ENCODE measurements at places on chromosomes 11 and 22.
A peak's percentile ranks its signal among the peaks of the same experiment; 100 is the strongest.

GRCh38 chr22:44205516-44206329 lies 25.0 kb downstream of the PARVG start:
- DNase-seq = no peak

GRCh38 chr22:33875316-33875715 lies 45.0 kb downstream of the LARGE1 start:
- no peak for DNase-seq

- no peak for DNase-seq
These were observed 287.0 kb downstream of the DYNC2H1 start for GRCh38 chr11:103396237-103396636.

DNA sequence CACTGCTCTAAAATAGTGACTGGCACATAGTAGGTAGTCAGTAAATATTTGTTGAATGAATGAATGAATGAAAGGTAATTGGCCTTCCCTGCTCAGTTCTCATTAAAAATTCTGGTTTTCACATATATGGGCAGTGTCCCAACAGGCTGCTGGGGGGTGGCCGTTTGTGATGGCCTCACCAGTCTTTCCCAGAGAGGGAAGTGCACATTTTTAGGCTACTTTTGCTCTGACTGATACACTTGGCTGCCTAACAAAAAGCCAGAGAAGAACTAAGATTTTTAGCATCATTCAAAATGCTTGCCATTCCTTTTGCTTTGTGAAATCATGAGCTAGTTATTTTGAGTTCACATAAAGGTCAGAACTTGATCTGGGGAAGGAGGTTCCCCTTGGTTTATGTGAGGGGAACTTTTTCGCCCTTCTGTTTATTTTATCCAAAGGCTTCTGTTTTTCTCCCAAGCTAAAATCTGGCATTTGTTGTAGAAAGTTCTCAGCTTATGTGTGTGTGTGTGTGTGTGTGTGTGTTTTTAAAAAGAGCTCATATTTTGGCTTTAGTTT lies 83.1 kb downstream of the PTPRJ start:
- DNase-seq = no peak

- DNase-seq = no peak
These were observed 15.5 kb upstream of the TFIP11 start for GRCh38 chr22:26527574-26528465.

DNA sequence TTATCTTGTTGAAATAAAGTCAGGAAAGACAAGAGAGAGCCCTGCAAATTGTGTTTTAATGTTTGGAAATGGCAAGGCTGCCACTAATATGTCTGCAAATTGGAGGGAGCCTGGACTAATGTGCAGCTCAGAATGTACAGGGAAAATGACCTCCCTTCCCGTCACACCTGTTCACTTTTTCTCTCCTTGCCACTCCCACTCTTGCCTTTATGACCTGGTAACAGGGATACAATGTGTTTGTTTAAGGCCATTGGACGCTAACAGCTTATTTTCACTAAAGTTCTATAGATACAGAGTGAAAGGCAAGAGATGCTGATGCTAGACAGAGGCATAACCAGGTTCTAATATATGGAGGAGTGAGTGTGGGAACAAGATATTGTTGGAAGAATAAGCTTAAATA lies 203.9 kb downstream of the RAB38 start:
- no peak for DNase-seq

DNA sequence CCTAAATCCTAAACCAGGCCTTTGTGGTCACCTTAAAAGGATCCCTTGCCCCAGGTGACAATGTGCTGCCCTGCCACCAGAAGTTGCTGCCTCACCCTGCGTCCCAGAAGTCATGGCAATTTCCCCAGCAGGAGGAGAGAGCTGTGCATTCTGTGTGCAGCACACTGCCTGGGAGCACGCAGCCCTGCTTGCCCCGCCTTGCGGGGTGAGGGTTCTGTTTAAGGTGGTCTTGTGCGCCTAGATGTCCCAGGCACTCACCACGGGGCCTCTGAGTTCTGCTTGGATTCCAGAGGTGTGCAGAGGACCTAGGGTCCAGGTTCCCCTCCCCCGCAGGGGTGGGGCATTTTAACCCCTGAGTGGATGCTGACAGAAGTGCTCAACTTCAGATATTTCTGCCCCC lies 95.0 kb downstream of the GRAMD1B start:
- no peak for DNase-seq

GRCh38 chr11:15707971-15708370 lies 593.2 kb downstream of the INSC start:
- no peak for DNase-seq

DNA sequence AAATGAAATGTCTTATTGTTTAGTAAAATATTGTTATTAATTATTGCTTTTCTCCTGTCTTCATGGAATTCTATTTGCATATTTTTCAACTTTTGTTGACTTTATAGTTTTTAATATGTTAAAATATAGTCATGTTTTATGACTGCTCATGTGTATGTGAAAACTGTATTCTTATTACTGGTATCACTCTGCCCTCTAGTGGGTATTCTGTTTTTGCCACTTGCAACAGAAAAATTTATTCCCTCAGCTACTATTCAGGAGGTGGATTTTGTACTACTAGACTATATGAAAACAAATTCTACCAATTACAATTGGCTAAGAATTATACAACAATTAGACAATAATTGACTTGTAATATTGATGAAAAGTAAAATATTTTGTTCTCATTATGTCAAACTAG lies 45.0 kb downstream of the OR4C6 start:
- peak; percentile 7 for DNase-seq

- no peak for DNase-seq
These were observed 398 bp upstream of the CRACR2B start for GRCh38 chr11:827146-827896.

GRCh38 chr22:31089160-31090100 lies 8.3 kb downstream of the SMTN start:
- peak; percentile 44 for DNase-seq

- peak; percentile 40 for DNase-seq
These were observed 34.9 kb upstream of the OR10G7 start for GRCh38 chr11:124075841-124076651.

DNA sequence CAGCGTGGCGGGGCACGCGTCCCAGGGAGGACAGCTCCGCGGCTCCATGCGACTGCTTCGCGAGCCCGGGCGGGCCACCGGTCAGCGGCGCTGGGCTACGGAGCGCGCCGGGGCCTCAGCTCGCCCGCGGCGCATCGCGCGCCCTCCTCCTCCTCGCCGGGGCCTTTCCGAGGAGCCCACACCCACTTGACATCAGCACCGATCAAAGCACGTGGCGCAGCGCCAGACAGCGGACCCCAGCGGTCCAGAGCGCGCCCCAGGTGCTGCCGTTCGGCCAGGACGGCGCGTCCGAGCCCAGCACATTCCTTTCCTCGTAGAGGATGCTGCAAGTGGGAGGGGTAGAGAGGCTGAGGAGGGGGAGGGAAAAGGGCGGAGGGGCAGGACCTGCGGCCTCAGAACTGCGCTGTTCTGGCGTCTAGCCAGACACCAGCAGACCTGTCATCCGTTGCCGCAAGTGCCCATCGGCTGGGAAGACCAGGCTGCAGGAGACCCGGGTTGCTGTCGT lies 88.6 kb downstream of the PLEKHA7 start:
- DNase-seq = peak; percentile 31

DNA sequence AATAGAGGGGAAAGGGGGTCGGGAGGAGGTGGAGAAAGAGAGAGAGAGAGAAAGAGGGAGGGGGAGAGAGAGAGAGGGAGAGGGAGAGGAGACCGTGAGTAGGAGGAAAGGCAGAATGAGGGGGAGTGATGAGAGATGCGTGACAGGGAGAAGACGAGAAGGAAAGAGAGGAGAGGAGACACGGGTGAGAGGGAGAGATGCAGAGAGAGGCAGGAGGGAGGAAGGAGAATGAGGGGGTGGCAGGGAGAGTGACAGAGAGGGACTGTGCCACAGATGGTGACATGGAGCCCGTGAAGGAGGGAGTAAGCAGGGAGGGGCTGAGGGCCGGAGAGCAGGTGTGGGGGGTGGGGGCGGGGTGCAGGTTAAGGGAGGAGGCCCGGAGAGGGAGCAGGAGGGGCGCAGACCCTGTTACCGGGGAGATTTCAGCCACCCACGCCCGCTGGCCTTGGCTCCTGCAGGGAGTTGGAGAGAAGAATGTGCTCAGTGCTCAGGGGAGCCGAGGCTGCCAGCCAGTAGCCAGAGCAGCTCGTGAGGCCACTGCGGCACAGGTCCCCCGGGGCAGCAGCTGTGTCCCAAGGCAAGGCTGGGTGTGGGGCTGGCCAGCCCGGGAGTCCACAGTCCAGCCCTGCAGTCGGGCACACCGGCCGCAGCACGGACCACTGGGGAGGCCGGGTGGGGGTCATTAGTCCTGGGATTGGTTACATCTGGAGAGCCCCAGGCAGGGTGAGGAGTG lies at the start of gene SSTR3:
Gene SSTR3, minus strand, starts transcription at position 304 of the 733 bp plus-strand sequence. CDS start 4,674 bp downstream, outside the sequence.
- no peak for DNase-seq

DNA sequence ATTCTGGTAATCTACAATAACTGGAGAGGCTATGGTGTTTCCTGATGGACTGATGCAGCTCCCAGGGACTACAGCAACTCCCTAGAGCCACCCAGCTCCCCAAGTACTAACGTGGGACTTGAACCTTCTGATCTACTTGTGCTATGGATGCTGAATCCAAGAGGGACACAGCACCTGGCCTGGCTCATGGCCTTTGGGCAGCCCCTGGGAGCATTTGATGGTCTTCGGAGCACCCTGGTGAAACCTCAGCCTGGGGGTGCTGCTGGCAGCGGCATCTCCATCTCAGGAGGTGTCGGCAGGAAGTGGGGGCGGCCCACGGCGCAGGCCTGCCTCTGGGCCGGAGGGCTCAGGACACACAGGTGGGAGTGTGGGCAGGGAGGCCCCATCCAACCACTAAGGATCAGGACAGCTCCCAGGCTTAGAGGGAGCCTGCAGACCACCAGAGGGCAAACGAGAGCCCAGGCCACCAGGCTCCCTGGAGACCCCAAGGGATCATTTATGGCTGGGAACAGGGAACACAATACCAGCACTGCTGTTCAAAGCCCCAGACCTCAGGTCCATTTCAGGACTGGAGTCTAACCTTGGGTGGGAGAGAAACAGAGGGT lies 8.7 kb downstream of the EHD1 start:
- DNase-seq = no peak

DNA sequence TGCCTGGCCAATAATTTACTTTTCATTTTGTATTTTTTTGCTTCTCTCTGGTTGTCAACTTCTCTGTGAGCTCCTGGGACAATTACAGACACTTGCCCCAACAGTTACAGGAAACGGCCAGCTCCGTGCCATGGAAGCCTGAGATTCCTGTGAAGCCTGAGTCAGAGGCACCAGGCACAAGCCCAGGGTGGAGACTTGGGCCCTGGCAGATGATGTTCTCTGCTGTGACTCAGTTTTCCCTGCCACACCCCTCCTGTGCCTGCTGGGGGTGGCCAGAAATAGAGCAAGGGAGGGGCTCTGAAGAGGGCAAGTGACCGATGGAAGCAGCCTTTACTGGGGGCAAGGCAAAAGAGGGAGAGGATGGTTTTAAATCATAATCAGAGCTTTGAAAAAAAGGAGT lies 4.9 kb downstream of the ATP5MGL start:
- no peak for DNase-seq

DNA sequence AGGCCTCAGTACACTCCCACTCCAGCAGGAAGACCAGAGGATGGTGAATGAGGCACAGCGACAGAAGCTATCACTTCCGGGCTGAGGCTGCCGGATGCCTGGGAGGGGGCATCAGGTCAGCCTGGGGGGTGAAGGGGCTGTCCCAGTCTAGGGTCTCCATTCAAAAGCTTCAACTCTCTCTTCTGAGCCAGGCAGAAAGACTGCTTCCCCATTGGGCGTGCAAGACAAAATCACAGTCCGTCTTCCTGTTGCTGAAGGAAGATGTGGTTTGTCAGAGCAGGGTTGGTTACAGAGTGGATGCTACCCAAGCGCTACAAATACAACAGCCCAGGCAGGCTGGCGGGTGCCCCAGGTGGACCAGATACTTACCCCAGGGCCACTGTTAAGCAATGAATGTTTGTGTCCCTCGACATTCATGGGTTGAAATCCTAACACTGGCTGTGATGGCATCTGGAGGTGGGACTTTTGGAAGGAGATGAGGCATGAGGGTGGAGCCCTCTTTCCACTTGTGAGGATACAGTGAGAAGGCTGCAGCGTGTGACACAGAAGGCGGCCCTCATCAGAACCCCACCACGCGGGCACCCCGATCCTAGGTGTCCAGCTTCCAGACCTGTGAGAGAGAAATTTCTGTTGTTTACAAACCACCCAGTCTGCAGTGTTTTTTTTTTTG lies 12.0 kb downstream of the UPK3A start:
- peak; percentile 71 for DNase-seq

DNA sequence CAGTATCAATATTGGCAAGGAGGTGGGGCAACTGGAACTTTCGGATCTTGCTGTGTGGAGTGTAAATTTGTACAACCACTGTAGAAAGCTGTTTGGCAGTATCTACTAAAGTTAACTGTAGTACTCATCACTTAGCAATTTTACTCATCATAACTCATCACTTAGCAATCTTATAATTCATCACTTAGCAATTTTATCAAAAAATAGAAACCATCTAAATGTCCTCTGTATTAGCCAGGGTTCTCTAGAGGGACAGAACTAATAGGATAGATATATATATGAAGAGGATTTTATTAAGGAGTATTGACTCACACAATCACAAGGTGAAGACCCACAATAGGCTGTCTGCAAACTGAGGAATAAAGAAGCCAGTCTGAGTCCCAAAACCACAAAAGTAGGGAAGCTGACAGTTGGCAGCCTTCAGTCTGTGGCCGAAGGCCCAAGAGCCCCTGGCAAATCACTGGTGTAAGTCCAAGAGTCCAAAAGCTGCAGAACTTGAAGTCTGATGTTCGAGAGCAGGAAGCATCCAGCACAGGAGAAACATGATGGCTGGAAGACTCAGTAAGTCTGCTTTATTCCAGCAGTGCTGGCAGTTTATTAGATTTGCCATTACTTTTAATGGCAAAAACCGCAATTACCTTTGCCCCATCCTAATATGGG lies 92.9 kb upstream of the USP47 start:
- DNase-seq = no peak

- peak; percentile 38 for DNase-seq
These were observed 127.0 kb downstream of the TRPC6 start for GRCh38 chr11:101456812-101457211.

- DNase-seq = no peak
These were observed 21.2 kb downstream of the PDE2A start for GRCh38 chr11:72652873-72653630.

- no peak for DNase-seq
These were observed 20.1 kb upstream of the ADORA2A start for GRCh38 chr22:24407278-24407665.

DNA sequence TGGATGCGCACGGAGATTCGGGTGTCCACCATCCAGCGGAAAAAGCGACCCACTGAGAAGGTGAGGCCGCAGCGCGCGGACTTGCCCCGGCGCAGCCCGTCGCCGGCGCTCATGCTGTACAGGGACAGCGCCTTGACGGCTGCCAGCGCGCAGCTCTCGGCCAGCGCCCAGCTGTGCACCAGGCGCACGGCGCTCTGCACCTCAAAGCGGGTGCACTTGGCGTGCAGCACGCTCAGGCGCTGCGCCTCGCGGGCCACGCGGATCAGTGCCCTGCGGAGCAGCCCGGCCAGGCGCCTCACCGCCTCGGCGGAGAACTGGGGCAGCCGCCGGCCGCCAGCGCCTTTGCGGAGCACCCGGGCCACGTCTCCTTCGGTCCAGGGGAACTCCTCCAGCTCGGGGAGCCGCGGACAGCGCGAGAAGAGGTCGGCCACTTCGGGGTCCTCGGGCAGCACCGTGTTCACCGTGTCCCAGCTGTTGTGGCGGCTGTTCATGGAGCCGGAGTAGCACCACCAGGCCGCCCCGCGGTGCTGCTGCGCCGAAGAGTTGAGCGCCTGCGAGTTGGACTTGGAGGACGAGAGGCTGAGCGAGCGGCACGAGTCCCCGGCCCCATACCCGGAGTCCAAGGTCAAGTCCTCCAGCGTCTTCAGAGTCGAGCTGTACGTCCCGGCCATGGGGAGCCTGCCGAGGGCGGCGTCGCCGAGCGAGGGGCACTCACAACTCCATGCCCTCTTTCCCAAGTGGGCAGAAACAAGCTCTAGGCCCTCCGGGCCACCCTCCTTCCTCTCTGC lies 703 bp downstream of the ABTB2 start:
- DNase-seq = peak; percentile 63

All from common myeloid progenitor, CD34-positive (primary cell).